Erythroblast (primary cell): ENCODE measurements at places on chromosomes 5 and 9.

- no peak for DNase-seq
These were observed 249.7 kb downstream of the ENC1 start for GRCh38 chr5:74390822-74391221.

- no peak for DNase-seq
These were observed 337.9 kb upstream of the RFX3 start for GRCh38 chr9:3863686-3864085.

DNA sequence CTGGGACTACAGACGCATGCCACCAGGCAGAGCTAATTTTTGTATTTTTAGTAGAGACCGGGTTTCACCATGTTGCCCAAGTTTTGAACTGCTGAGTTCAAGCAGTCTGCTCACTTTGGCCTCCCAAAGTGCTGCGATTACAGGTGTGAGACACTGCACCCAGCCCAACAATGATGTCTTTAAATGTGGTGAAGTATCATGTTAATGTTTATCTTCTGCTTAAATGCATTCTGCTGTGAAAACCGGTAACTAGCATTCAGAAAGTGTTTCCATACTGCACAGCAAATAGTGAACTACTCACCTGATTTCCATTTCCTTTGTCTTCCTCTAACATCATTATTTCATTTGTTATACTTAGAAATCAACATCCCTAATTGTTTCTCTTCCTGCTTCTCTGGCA is 264.0 kb upstream of the ITGA1 start:
- DNase-seq: no peak

GRCh38 chr9:134413890-134414623 is 87.8 kb downstream of the RXRA start:
- DNase-seq: no peak

- no peak for DNase-seq
These were observed 618 bp downstream of the TNPO1 start for GRCh38 chr5:72817076-72817481.

DNA sequence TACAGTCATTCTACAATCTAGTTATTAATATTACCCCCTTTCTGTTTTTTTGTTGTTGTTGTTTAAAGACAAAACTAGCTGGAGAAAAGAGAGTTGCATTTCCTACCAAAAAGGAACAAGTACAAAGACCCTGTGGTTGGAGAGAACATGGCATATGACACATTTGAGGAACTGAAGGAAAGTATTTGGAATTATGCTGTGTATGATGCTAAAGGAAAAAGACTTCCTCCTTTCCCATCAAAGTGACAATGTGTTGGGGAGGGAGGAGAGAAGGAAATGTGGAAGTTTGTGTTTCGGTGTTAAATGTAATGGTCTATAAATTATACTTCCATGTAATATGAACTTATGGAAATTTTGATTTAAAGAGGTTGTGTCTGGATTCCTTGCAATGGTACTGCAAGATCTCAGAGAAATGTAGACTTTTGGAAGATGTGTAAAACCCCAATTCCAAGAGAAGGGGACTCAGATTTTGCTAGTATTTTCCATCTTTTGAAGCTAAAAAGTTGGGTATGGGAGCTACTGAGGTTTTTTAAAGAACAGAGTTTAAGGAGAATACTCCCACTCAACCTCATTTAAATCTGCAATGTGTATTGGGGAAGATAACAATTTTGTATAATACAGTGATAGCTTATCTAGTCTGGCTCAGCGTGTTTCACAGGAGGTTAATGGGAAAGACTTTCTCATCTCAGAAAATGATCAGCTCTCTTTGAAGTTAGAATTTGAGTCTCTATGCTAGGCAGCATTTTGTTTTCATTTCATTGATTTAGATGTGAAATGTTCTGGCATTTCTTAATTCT is 15.4 kb upstream of the TNFSF8 start:
- DNase-seq: no peak

DNA sequence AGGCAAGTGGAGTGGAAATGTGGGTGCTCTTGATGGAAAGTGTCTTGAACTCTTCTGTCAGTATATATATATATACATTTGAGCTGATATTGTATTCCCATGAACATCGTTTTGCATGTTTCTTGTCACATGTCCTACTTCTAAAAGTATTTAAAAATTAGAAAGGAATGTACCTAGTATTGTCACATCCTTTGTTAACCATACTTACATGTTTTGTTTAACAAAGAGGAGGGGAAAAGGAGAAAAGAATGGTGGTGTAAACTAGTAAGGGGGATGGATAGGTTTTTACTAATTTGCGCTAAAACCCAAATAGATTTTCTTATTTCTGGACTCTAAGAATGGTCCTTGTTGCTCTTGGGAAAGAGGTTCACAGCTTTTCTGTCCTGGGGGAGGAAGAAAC is 181.7 kb downstream of the GOLPH3 start:
- no peak for DNase-seq

DNA sequence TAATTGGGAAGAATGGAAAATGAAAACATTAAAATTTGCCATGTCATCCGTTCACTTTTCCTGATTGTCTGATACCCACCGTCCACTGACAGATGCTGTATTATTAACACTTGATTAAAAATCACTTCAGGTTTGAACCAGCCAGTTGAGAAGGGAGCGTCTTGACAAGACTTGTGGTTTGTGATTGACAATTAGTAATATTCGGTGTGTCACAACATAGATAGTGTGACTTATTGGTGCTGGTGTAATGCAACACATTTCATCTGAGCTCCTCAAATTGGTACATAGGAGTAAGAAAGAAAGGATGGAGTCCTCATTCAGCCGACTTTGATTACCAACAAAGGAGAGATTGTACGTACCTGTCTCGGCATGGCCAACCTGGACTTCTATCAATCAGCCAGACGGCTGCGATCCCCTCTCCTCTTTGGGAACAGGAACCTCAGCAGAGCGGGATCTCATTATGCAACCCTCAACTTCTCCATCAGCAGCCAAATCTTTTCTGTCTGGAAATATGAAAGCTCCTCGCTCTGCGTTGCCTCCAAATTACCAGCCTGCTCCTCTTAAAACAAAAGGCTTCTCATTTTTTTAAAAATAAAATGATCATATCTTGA is 211.7 kb upstream of the MVB12B start:
- DNase-seq: no peak

DNA sequence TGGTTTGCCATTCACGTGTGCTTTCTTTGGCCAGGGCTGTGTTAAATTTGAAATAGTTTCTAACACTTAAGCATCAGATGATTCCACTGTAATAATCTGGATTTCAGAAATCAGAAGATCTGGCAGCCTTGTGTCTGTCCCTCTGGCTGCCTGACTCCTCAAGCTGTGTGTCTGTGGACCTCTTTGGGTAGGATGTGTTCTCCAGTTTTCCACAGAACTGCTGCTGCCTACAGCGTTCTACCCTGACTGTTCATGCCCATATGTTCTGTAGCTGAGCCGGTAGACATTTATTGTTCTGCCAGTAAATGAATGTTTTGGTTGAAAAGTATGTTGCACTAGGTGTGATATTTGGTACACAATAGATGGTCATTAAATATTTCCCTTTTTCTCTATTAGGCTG is 81.3 kb downstream of the SH3GL2 start:
- DNase-seq: no peak

- DNase-seq: no peak
These were observed 281.8 kb downstream of the MLLT3 start for GRCh38 chr9:20340511-20340861.

DNA sequence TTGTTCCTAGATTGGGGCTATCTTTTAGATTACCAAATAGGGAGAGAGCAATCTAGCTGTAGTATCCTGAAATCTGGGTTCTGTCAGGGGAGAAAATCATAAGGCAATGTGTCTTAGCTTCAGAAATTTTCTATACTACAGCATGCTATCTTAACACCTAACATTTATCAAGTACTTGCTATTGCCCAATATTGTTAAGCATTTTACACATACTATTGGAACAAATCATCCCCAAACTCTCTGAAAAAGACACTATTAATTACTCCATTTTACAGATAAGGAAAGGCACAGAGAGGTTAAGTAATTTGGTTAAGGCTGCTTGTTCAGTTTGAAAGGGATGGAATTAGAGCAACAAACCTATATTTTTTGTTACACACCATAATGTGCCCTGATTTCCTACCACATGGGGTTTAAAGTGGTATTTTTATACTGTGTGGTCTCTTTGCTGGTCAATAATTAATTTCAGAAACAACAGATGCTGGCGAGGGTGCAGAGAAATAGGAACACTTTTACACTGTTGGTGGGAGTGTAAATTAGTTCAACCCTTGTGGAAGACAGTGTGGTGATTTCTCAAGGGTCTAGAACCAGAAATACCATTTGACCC is 57.2 kb upstream of the RIC1 start:
- no peak for DNase-seq

DNA sequence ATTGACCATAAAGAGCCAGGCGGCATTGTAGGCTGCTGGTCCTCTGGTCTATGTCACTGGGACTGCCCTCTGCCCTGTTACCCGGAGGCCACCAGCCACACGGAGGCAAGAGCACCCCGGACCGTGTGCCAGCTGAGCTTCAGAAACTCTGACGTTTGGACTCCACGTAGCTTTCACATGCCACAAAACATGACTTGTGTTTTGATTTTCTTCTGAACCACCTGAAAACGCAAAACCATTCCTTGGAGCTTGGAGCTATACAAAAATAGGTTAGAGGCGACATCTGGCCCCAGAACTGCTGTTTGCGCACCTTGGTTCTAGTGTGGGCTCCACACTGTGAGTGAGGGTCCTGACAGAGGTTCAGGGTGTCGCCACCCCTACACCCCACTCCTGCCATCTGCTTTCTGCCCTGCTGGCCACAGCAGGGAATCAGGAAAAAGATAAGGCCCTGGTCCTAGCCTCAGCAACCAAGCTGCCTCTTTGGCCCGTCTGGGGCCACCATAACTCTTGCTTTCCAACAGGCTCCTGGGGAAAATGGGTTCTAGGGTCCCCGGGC is 151.3 kb upstream of the IRX2 start:
- DNase-seq: no peak

GRCh38 chr5:142915813-142916424 is 145.7 kb downstream of the ARHGAP26 start:
- DNase-seq: no peak

DNA sequence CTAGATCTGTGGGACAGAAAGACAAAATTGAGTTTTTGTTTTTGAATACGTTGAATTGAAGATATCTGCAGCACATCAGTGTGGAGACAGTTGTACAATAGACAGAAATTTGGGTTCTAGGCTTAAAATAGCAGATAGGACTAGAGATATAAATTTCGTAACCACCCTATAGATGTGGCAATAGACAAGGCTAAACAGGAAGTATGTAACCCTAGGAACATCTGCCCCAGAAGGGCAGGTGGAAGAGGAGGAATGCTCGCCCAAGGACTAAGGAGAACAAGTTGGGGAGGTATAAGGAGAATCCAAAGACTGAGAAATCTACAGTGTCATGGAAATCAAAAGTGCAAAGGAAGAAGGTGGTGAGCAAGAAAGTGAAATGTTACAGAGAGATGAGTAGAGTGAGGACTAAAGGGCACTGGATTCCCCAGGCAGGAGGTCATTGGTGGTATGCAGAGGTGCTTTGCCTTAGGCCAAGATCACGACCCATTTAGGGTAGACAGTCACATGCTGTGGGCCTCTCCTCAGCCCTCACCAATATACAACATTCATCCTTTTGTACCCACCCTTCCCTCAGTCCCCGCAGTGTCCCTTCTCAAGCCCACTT is 109.1 kb upstream of the ELL2 start:
- DNase-seq: no peak

- no peak for DNase-seq
These were observed 9.0 kb downstream of the OR1J1 start for GRCh38 chr9:122468735-122469134.

DNA sequence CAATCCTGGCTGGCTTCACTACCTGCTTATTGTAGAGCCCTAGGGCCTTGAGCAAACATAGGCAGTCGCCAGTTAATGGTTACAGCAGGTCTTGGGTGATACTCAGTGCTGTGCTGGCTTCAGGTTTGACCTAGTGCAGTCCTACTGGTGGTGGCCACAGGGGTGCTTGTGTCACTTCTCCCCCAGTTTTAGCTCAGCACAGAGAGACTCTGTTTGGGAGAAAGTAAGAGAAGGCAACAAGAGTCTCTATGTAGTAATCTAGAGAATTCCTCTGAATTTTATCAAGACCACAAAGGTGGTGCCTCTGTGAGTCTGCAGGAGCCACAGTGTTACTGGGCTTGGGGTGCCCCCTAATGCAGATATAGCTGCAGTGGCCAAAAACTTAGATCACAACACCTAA is 165.6 kb downstream of the CCDC171 start:
- no peak for DNase-seq

- no peak for DNase-seq
These were observed 11.1 kb downstream of the UNC13B start for GRCh38 chr9:35172878-35173277.

DNA sequence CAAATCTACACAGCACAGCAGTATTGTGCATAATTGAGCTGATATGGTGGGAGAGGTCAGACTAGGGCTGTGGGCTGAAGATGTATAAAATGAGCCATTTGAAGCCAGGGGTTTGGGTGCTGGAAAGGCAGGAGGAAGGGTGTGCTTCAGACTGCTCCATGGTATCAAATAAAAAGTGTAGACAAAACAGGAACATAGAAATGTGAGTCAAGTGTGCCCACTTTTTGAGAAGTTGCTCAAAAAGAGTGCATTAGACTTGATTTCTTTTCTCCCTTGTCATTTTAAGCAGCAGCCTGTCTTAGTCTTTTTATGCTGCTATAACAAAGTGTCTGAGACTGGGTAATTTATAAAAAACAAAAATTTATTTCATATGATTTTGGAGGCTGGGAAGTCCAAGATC is 55.8 kb upstream of the ZFAND5 start:
- DNase-seq: no peak

DNA sequence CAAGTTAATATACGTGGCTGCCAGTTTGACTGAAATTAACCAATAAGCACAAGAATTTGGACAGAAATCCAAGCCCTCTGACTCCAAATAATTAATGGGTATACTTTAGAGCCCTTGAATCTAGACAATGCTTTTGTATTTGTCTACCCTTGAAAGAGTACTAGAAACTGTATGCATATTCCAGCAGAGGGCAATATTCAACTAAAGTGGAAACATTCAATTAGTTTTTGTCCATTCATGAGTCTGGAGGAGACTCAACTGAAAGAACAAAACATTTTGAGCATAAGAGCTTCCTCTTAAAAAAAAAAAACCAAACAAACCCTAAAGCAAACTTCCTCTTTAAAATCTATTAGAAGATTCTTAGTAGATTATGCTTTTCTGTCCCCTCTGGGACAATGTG is 157.8 kb downstream of the ARHGEF28 start:
- no peak for DNase-seq

DNA sequence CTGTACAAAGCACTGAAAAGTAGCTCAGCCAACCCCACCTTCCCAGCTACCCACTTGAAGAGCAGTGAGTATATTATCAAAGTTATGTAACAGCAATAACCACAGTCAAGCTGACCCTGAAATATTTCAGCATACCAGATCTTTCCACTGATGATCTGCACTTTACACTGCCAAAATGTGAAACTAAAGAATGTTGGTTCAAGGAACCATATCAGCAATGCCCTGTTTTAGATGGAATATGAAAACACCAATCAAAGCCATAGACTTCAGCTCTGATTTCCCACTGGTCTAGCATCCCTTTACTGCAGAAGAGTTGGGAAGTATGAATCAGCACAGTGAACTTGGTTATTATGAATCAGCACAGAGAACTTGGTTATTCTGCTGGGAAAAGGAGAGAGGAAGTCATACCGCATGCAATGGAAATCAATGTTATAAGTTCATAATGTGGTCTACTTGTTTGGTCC is 20.0 kb downstream of the CEMIP2 start:
- DNase-seq: no peak

GRCh38 chr5:174796711-174797192 is 72.4 kb downstream of the MSX2 start:
- no peak for DNase-seq

- no peak for DNase-seq
These were observed 35.3 kb downstream of the EQTN start for GRCh38 chr9:27261517-27262211.
